Left hindlimb (tissue), 1 donor: ENCODE measurements at places on chromosomes 4 and X.

DNA sequence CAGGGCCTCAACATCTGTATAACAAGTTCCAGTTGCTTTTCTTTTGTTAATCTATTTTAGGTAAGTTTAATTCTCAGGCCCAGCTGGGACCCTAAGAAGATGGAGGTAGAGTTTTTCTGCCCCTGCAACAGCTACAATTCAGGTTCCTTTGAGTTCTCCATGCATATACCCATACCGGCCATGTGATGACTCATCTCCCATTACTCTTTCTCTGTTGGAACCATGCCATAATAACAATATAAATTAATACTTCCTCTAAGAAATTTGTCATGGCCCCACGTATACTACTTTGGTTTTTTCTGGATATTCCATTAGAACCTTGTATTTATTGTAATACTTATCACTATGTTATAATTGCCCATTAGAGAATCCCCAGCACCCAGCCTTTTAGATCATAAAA, 1.3 kb upstream of the INTU start:
- no peak for DNase-seq

DNA sequence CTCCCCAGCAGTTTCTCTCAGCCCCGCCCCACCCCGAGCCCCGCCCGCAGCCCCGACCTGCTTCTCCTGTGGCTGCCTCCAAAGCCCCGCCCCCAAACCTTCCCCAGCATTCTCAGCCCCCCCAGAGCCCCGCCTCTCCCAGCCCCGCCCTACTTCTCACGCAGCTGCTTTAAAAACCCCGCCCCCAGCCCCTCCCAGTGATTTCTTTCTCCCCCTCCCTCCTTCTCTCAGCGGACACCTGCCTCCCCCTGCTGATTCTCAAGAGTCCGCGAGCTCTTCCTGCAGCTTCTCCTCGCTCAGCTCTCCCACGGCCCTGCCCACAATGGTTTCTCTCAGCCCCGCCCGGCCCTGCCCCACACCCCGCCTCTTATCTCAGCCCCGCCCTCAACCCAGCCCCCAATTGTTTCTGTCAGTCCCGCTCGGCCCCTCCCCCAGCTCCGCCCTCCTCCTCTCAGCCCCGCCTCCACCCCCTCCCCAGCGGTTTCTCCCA, 636 bp upstream of the EOLA1 start:
- peak; percentile 96 for DNase-seq

DNA sequence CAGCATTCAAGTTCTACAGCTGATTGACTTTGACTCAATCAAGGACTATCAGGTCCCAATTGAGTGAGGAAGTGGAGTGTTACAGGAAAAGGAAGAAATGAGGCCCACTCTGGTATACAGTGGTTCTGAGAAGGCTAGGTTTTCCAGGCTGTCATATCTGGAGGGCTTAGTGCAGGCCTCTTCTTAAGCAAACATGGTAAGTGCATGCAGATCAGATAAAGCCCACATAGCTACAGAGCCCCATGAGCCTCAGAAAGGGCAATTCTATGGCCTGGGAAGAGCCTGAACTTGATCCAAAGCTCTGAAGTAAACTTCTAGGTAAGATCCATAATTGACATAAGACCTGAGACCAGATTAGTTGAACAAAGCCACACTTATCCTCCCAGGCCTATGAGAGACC, 29.0 kb upstream of the MAOA start:
- no peak for DNase-seq

GRCh38 chr4:16450031-16450430, 223.8 kb upstream of the TAPT1 start:
- no peak for DNase-seq

- DNase-seq, result no peak
These were observed 1010.4 kb downstream of the ADGRL3 start for GRCh38 chr4:62210486-62210885.

DNA sequence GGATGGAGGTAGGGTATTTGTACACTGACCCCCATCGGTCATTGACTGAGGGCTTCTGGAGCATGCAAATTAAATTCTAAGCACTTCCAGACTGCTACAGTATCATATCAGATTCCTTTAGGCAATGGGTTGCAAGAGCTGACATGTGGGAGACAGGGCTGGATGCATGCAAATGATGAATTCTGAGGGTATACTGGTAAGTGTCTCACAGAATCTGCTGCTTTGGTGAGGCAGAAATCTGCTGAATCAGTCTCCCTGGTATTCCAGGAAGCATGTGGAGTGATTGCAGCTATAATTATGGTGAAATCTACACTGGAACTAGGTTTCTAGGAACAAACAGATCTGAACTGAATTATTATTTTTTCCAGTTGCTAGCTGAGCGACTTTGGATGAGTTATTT, 684.9 kb upstream of the MAGEB2 start:
- DNase-seq, result no peak

- DNase-seq, result no peak
These were observed 113.7 kb downstream of the CHRNA9 start for GRCh38 chr4:40448875-40449274.

- no peak for DNase-seq
These were observed 374.3 kb downstream of the IQCM start for GRCh38 chr4:149441338-149441737.

GRCh38 chr4:128560754-128561495, 248.6 kb upstream of the JADE1 start:
- no peak for DNase-seq

DNA sequence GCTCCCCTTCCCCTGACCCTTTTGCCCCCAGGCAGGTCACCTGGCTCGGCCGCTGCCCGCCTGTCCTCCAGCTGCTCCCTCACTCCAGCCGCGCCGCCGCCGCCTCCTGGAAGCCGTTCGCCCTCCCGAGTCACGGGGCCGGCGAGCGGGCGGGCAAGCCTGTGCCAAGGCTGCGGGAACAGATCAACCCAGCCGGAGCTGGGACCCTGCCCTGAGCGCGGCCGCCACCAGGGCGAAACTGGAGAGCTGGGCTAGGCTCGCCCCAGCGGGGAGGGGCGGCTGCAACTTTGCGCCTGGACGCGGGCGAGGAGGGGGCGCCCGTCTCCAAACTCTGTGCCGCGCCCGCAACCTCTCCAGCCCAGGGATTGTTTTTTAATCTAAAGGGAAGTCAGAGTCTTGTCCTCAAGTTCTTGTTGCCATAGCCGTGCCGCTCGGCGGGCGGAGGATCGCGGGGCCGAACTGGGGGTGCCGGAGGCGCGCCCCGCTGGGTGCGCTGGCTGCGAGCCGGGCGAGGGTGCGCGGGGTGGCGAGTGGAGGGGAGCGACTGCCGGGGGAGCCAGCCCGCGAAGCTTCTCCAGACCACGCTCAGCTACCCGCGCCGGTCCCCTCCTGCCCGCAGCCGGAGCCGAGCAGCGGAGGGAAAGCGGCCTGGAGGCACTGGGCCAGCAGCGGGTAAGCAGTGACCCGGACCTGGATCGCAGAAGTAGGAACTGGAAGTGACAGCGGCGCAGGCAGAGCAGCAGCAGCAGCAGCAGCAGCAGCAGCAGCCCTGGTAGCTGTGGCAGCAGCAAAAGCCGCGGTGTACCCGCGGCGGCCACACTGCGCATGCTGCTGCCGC, 13.4 kb downstream of the ARHGEF6 start:
- peak; percentile 67 for DNase-seq

GRCh38 chr4:182492423-182492822, 249.2 kb downstream of the TENM3 start:
- no peak for DNase-seq

DNA sequence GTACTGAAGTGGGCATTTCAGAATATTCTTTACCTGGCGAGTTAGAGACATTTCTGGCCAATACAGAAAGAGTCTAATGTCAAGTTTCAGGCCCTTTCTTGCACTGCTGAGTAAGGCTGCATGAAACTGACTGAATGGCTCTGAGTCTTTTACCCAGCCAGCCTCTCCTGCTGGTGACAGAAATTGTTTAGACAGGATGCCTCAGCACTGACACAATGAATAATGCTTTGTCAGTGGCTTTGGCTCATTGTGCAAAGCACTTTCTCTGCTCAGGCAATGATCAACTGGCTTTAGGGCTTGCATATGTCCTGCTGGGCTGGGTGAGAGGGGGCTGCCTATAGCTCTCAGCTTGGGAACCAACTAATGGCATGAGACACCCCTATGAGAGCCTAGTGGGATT, 45.5 kb downstream of the CLNK start:
- DNase-seq, result no peak

DNA sequence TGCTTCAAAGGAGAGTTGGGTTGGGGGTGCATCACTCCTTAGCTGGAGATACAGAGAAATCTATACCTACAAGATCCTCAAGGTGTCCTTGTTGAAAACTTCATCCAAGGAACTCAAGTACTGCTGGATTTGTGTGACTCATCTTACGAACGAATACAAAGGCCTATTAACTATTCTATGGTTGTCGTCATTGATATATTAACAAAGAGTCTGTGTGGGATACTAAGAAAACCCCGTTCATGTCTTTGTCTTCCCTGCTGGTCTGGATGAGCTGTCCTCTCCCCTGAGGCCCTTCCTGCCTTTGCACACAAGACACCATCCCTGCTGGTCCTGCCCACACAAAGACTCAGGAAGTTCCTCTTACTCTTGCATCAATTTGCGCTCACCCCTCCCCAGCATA, 54.9 kb upstream of the IRF2 start:
- no peak for DNase-seq

- peak; percentile 28 for DNase-seq
These were observed 226.6 kb upstream of the PITX2 start for GRCh38 chr4:110849461-110849860.

DNA sequence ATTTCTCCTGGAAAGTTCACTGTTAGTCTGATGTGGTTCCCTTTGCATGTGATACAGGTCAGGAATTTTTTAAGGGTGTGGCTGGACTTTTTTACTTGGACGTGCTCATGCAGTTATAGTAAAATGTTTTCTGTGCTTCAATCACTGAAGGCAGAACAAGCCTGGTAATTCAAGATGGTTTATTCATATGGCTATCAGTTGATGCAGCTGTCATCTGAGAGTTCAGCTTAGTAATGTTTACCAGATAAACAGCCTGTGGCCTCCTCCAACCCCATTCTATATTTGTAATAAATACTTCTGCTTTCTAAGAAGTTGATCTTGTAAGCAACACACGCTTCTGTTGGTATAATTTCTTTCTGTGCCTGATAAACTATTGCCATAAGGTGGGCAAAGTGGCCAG, 2105.9 kb downstream of the ARAP2 start:
- no peak for DNase-seq

GRCh38 chr4:159370286-159370685, 267.4 kb downstream of the RAPGEF2 start:
- DNase-seq, result no peak

- DNase-seq, result no peak
These were observed 184.1 kb upstream of the FRMPD4 start for GRCh38 chrX:11954176-11954575.

DNA sequence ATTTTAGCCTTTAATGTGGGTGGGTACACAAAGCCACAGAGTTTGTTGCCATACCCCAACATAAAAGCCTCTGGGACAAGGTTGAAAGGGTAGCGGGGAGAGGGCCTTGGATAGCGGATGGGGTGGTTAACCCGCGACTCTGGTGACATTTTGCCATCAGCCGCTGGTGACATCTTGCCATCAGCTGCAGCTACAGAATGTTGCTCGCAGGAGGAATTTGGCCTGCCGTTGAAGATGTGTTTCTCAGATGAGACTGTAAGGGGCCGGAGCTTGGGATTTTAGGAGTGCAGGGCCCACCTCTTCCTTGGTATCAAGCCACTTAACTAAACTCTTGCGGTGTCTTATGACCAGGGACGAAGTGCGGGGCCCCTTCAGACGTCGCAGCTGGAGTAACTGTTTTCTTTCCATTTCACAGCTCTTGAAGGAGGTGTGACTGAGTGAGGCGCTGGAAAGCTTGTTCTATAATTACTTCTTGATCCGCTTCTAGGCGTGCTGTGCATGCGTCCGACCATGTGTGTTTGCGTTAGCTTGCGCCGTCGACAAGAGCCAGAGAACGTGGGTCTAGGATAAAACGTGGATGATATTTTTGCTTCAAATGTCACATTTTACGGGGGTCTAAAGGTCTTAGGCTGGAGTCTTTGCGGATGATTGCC, 820 bp upstream of the RASL11B start:
- DNase-seq, result peak; percentile 53

DNA sequence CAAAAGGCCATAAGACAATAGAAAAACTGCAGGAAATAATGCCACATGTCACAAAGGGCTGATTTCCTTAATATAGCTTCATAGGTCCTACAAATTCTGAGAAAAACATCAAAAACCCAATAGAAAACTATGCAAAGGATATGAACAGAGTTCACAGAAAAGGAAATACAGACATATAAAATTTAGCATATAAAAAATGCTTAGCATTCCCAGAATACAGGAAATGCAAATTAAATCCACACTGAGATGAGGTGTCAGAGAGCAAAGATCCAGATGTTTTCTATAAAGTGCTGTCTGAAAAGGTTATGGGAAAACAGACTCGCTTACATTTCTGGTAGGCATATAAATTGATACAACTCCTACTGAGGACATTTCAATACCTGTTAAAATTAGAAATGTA, 33.8 kb downstream of the TXK start:
- no peak for DNase-seq

- DNase-seq, result no peak
These were observed 58.1 kb upstream of the PARM1 start for GRCh38 chr4:74874753-74875367.

DNA sequence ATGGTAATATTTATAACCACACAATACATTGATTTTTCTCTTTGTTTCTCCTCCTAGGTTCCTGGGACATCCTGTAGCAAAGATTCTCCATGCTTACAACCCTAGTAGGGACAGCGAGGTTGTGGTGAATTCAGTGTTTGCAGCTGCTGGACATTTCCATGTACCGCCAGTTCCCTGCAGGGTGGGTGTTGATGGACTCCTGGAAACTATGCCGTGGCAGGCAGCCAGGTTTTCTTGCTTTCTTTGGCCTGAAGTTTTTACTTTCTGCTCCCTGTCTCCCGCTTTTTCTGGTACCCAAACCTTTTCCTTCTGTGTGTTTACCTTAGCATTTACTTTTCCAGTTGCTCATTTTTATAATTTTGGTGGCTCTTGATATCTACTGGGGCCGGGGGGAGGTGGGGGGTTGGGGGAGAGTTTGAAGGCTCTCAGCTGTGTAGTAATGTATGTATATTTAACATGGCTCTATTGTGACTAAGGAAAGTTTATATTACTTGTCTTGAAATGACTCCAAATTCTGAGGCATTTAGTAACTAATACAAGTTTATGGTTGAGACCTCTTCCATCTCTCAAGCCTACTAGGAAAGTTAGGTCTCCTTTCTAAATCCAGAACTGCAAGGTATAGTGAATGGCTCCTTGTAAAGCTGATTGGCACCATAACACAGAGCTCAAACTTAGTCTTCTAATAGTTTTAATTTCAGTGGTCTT, 89.7 kb downstream of the TMEM131L start:
- DNase-seq, result peak; percentile 90

GRCh38 chr4:15373363-15373762, 54.5 kb upstream of the C1QTNF7 start:
- no peak for DNase-seq

DNA sequence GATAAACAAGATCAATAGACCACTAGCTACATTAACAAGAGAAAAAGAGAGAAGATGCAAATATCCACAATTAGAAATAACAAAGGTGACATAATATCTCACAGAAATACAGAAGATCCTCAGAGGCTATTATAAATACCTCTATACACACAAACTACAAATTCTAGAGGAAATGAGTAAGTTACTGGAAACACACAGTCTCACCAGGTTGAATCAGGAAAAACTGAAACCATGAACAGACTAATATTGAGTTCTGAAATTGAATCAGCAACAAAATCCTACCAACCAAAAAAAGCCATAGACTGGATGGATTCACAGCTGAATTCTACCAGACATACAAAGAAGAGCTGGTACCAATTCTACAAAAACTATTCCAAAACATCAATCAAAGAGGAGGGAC, 211.8 kb upstream of the CPEB2 start:
- DNase-seq, result no peak

GRCh38 chrX:11890836-11891514, 132.9 kb downstream of the MSL3 start:
- peak; percentile 74 for DNase-seq

- DNase-seq, result no peak
These were observed 2542.7 kb downstream of the PCDH7 start for GRCh38 chr4:33262824-33263223.
